ENCODE measurements at places on chromosomes 11 and 22. TPM values are rescaled to one million over a fixed set of nuclear protein-coding genes. Genes with fewer than 3 reads are reported as not detected.

The TRIM49 gene
- total RNA-seq, result not detected

The CDC42EP1 gene
- total RNA-seq, result 1.9 TPM

The PDE2A gene
- total RNA-seq, result 0.29 TPM

DNA sequence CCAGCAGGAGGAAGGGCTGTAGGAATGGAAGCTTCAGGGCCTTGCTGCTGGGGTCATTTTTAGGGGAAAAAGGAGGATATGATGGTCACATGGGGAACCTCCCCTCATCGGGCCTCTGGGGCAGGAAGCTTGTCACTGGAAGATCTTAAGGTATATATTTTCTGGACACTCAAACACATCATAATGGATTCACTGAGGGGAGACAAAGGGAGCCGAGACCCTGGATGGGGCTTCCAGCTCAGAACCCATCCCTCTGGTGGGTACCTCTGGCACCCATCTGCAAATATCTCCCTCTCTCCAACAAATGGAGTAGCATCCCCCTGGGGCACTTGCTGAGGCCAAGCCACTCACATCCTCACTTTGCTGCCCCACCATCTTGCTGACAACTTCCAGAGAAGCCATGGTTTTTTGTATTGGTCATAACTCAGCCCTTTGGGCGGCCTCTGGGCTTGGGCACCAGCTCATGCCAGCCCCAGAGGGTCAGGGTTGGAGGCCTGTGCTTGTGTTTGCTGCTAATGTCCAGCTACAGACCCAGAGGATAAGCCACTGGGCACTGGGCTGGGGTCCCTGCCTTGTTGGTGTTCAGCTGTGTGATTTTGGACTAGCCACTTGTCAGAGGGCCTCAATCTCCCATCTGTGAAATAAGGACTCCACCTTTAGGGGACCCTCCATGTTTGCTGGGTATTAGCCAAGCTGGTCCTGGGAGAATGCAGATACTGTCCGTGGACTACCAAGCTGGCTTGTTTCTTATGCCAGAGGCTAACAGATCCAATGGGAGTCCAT, 14.1 kb downstream of the IL10RA start:
- DNase-seq, result no peak

DNA sequence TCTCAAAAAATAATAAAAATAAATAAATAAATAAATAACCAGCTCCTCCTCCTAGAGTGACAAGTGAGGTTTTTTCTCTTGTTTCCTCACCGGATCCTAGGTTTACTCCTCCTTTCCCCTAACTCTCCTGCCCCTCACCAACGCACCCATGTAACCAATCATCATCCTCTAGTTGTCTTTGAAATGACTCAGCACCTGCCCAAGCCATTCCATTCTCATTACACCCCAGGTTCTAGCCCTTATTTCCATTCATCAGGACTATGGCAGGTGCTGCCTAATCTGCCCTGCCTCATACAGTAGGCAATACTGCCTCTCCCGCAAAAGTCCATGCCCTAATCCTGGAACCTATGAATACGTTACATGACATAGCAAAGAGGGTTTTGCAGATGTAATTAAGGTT, 60.4 kb downstream of the BUD13 start:
- DNase-seq, result no peak

- no peak for DNase-seq
Measured at GRCh38 chr22:41598891-41599635, 9.4 kb upstream of the PMM1 start.

DNA sequence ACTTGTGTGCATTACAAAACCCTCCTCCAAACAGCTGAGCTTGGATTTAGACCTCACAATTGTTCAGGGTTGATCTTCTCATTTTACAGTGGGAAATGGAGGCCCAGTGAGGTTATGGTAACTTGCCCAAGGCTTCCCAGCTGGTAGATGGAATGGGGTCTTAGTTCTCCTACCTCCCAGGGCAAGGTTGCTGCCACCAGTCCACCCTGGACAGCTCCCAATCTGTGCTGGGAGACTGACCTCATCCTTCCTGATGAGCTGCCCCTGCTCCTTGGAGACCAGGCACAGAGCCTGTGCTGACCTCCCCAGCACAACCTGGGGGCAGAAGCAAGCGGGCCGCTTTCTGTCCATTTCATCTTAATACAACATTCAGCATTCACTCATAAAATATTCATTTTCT, 190.7 kb downstream of the ST3GAL4 start:
- DNase-seq, result no peak

- DNase-seq, result no peak
Measured at GRCh38 chr11:120759046-120759445, 247.5 kb downstream of the GRIK4 start.

Measured in activated CD4-positive, alpha-beta memory T cell treated with anti-CD3 and anti-CD28 coated beads for 36 hours (primary cell).